ENCODE measurements at places on chromosomes 2 and 18. TPM values are rescaled to one million over a fixed set of nuclear protein-coding genes. Genes with fewer than 3 reads are reported as not detected.

- no peak for DNase-seq
Observed at GRCh38 chr2:208359632-208359986, 47.0 kb upstream of the PTH2R start.

- peak; percentile 72 for DNase-seq
Observed at GRCh38 chr2:88690591-88691338, 708 bp upstream of the RPIA start.

DNA sequence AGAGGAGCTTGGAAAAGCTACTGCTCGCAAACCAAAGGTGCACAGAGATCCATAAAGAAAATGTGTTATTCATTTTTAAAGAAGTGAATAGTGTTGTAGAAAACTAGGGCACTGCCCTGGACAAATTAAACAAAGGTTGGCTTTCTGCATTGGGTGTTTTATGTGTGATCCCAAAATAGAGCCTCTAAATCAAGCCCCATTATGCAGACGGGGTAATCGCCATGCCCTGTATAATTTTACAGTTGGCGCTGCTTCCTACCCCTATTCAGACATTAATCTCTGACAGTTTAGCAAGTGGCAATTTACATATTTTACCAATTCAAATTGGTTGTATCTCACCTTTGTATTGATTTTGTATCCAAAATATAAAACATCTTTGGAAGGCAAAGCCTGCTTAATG, 109.1 kb downstream of the PID1 start:
- DNase-seq: no peak

DNA sequence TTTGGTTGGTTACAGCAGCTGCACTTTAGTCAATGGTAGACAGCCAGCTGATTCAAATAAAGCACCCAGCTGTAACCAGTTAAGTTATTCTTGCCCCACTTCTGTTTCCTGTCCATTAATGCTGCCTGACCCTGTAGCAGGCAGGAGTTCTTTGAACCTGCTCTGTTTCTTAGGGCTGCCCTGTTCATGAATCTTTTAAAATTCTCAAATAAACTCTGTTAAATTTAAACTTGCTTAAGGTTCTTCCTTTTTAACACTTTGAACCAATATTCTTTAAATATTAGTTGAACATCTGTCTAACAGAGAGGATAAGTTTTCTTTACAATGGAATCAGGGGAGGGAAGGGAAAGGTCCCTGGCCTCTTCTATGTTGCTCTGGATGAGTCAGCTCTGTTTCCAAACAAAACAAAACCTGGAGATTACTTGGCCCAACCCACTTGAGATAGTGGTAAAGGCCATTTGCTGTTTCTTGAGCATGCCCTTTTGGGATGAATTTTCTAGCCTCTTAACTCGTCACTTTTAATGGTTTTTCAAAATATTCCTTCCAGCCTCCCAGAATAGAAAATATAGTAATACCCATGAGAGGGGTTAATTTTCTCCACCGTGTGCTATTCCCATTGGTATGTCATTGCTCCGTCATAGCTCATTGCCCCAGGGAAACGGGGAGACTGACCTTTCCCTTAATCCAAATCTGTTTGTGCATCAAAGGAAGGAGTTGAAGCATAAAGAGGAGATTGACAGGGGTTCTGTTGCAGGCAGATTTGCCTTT, 112.1 kb upstream of the FHL2 start:
- DNase-seq: no peak

GRCh38 chr18:68779169-68779568, 18.7 kb upstream of the CCDC102B start:
- DNase-seq: no peak

GRCh38 chr2:114537777-114538176, 95.3 kb downstream of the DPP10 start:
- no peak for DNase-seq

DNA sequence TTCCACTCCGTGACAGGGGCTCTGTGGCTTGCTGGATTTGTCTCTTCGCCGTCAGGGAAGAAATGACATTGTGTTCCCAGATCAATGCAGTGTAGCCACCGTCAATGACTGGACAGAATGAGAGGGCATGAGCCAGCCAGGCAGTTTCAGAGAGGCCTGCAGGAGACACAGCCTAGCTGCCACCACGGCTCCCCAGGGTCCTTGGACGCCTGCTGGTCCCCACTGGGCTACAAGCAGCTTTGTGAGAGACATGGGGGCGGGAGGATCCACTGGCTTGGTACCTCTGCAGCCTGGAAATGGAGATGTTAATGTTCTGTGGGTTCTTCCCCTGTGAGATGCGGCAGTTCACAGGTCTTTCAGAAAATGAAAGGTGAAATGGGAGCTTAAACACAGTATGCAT, 12.1 kb upstream of the AMER3 start:
- no peak for DNase-seq

DNA sequence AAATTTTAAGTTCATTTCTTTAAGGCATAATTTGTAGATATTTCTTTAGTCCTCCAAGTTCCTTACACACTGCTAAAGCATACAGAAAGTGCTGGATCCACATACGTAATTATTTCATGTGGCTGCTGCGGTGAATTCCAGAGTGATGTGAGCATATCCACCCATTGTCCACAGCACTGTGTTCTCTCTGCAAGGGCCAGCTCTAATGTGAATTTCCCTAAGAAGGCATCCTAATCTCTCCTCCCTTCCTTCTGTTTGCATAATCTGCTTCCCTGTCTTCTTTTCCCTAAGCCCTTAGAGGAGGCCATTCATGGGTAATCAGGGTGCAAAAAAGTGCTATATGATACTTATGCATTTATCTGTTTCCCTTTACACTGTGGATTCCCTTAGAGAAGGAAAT, 57.2 kb downstream of the COBLL1 start:
- no peak for DNase-seq

- no peak for DNase-seq
Observed at GRCh38 chr2:210459880-210460279, 16.7 kb downstream of the LANCL1 start.

GRCh38 chr2:8525236-8525581, 156.6 kb upstream of the ID2 start:
- no peak for DNase-seq

DNA sequence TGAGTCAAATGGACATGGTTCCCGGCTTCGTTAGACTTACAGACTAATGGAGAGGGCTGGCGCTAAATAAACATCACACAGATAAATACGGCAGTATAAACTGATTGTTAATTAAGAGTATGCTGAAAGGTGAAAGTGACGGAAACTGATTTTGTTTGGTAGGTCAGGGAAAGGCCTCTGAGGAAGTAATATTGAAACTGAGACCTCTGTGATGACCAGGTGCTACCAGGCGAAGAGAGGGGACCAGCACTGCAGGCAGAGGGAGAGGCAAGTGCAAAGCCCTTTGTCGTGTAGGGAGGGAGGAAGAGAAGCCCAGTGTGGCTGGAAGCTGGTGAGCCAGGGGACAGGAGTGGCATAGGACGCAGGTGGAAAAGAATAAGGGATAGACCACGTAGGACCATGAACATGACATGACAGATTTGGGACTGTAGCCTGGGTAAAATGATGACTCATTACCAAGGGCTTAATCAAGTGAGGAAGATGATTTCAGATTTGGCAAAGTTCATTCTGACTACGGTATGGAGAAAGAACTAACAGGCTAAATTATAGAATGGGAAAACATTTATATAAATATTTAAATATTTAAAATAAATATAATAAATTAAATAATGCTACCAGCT, 433.1 kb downstream of the NCKAP5 start:
- DNase-seq: no peak

The CRYGC gene
- total RNA-seq: not detected

The DCDC2C gene
- total RNA-seq: not detected

The VWC2L gene
- 0.55 TPM for total RNA-seq

The CPS1 gene
- 0.45 TPM for total RNA-seq
